ENCODE measurements at places on chromosomes 5 and 9.
A peak's percentile ranks its signal among the peaks of the same experiment; 100 is the strongest.

DNA sequence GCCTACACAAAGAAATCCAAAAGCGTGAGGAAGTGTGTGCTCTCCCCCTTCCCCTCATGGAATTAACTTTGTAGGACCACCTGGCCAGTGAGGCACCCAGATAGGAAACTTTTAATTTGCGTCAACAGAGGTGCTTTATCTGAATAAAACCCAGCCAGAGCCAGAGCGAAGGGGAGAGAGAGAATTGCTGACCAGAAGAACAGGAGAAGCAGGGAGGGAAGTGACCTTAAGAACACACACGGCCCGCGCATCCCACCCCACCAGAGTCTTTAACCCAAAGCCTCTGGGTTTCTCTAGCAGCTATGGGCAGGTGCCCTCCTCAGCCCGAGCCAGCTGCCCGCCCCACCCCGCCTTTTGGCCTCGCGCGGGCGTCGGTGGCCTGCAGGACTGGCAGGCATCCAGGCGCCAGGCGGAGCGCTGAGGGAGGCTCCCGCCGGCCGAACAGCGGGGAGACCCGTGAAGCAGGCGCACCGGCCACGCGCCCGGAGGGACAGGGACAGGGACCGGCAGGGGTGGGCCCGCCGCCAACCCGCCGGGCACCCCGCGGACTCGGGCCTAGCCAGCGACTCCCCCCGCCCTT is 580 bp downstream of the ERAP1 start:
- DNase-seq: peak; percentile 80

DNA sequence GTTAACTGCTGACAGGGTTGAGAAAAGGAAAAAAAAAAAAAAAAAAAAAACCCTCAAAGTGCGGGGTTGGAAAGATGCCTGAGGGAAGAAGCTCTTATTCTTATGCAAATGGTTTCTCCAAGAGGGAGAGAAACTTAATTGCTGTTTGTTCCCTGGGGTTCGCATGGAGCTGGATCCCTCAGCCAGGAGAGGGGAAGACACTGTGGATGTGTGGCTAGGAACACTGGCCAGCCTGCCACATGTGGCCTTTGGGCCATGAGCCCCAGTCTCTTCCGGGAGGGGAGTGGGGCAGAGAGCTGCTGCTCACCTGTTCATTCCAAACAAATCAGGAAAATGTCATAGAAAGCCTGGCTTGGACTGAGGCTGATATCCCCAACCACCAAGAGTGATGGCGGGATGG is 9.4 kb upstream of the SCGB3A2 start:
- no peak for DNase-seq

DNA sequence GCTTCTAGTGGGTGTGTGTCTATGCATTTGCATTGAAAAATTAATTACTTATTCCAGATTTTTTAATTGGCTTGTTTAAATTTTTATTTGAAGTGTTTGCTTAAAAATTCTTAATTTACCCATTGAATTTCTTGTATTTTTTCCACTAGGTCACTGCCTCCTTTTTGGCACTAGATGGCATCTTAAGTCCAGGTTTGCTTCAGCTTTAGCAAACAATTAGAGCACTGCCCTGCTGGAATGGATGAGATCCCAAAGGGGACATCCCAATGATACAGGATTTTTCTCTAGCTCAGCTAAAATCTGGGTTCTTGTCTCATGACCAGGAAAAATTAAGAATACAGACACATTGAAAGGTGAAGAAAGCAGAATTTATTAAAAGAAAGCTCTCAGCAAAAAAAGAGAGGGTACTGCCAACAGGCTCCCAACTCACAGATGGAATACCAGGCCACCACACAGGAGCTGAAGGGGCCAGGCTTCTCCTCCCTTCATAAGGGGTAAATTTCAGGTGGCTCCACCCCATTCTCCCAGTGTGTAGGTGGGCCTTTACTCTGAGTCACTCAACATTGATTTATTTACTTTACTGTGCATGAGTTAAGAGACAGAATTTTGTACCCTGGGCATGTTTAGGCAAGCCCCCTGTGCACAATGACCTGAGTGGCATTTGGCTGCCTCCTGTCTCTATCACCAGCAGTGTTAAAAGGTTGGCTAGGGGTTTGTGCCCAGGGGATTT is 532.4 kb downstream of the ANXA1 start:
- DNase-seq: peak; percentile 9

DNA sequence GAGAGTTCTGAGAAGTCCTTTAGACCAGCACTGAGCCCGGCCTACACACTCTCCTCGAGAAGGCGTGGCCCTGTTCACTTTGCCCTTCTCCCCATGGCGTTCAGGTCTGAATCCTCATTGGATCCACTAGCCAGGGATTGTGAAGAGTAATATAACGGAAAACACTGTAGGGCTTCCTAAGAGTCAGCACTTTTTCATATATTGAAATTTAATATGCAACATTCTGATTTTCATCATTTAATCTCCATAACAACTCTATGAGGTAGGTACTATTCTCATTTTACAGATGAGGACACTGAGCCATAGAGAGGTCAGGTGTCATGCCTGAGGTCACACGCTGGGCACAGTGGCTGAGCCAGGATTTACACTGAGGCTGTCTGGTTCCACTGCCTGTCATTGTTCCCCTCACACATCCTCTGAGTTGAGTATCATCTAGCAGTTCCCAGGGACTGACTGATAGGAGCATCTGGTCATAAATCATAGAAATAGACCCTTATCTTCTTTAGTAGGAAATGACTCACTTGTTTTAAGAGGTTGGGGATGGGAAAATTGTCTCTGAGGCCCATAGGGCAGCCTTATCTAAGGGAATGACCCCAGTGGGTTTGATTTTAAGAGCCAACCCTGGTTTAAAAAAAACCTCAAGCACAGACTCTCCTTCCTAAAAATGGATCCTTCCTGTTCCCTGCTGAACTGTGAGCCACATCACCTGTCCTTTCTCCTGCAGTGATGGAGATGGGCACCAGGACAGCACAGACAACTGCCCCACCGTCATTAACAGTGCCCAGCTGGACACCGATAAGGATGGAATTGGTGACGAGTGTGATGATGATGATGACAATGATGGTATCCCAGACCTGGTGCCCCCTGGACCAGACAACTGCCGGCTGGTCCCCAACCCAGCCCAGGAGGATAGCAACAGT is 41.2 kb downstream of the THBS4 start:
- no peak for DNase-seq

- peak; percentile 29 for DNase-seq
These were observed 49.9 kb downstream of the LRRTM2 start for GRCh38 chr5:138824924-138825863.

GRCh38 chr9:134367791-134368490 is 41.7 kb downstream of the RXRA start:
- DNase-seq: no peak

GRCh38 chr9:6929441-6930215 is 171.9 kb downstream of the KDM4C start:
- DNase-seq: peak; percentile 39

DNA sequence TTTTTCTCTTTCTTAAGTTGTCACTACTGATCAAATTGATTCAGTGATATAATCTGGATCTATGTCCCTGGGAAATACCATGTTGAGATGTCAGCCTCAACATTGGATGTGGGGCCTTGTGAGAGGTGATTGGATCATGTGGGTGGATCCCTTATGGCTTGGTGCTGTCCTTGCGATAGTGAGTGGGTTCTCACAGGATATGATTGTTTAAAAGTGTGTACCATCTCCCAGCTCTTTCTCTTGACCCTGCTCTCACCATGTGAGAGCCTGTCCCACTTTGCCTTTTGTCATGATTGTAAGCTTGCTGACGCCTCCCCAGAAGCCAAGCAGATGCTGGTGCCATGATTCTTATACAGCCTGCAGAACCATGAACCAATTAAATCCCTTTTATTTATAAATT is 68.6 kb downstream of the ST8SIA4 start:
- no peak for DNase-seq

GRCh38 chr9:130870491-130871381 is 25.9 kb downstream of the QRFP start:
- DNase-seq: no peak

- peak; percentile 76 for DNase-seq
These were observed at the start of gene PHYKPL for GRCh38 chr5:178232124-178232919. TSS of gene PHYKPL (minus strand) at chr5:178232802. CDS start at chr5:178232550, 252 bp downstream.

GRCh38 chr9:81214975-81215374 is 474.4 kb downstream of the TLE1 start:
- DNase-seq: no peak

DNA sequence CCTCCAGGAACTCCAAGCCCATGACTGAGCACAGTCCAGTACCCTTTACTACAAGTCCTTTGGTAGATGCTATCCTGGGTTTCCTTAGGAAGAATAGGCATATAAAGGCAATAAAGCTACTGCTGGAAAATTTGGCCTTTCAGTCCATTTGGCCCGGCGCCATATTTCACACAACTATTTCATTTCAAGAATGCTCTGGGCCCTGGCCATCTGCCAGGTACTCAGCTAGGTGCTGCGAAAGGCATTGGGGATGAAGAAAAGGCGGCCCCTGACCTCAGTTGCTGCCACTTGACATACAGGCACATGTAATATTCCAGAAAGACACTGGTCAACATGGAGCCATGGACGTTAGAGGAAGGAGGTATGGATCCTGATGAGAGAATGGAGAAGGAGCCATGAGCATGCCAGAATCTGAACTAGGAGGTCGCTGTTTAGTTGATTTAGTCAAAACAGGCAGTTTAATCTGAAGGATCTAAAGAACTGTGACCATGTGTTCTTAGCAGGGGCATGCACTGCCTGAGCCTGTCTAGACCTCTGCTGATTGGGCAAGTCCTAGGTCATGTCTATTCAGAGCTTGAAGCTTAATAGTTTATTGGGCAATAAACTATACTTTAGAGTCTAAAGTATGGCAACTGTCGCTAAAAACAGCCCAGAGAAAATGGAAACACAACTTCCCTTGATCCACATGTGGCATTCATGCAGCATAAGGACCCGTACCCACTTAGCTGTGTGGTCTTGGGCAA is 149.3 kb downstream of the MELK start:
- no peak for DNase-seq

DNA sequence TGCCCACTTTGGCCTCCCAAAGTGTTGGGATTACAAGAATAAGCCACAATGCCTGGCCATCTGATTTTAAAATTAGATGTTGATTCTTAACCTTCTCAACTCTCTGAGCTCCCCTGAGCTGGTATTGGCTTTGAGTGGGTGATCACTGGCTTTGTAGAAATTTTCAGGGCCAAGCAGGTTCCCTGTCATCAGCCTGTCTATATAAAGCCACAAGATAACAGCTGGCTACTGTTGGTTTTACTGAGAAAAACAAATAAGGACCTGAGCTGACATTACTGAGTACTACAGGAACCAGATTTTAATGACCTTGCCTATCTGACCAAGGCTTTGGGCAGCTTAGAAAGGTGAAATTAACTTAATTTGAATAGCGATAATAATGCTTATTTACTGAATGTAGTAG is 153.6 kb downstream of the MSX2 start:
- no peak for DNase-seq

GRCh38 chr9:214648-215493 is at the start of gene DOCK8:
TSS of gene DOCK8 (plus strand) at chr9:214865. CDS start at chr9:214977, 112 bp downstream.
- peak; percentile 82 for DNase-seq

GRCh38 chr9:101119206-101119819 is 90.8 kb downstream of the PLPPR1 start:
- peak; percentile 16 for DNase-seq

DNA sequence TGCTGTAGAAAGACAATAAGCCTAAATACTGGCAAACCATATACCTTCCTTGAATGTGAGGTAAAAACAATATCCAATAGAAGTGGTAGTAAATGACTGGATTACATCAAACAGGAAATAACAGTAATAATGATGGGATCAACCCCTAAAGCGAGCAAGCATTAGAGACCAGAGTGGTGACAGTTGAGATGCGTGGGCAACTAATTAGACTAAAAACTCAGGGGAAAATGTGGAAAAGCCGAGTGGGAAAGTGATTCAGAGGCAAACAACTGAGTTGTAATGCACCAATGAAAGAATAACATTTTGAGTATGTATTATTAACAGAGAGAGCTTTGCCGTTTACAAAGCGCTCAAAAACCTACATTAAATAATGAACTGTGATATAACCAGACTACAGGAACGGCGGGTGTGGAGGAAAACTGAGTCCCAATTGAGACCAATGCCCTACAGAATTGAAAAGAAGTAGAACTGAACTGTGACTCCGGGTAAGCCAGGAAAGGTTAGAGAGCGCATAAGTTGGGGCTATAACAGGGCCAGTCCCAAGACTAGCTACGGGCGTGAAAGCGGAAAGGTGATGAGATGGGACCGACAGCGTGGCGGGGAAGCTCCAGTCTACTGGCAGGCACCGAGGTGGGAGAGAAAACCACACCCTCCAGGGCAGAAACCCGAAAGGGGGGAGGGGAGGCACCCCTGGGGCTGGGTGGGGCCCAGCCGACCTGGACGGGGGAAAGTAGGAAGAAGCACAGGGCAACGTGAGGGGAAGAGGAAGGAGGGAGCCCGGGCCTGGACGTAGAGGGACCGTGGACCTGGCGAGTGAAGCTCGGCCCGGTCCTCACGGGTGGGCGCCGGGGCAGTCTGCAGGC is 592 bp downstream of the UBAP2 start:
- peak; percentile 69 for DNase-seq

- DNase-seq: no peak
These were observed 223.0 kb downstream of the GABBR2 start for GRCh38 chr9:98485706-98486105.

GRCh38 chr5:110342683-110343082 is 383.8 kb downstream of the TMEM232 start:
- DNase-seq: no peak

Data from hematopoietic multipotent progenitor cell treated with erythropoietin and hydrocortisone succinate and interleukin-3 and kit ligand, for 8 days (in vitro differentiated cells).